Astrocyte (in vitro differentiated cells and primary cell): ENCODE measurements at places on chromosomes 16 and 17.
A peak's percentile ranks its signal among the peaks of the same experiment; 100 is the strongest.

DNA sequence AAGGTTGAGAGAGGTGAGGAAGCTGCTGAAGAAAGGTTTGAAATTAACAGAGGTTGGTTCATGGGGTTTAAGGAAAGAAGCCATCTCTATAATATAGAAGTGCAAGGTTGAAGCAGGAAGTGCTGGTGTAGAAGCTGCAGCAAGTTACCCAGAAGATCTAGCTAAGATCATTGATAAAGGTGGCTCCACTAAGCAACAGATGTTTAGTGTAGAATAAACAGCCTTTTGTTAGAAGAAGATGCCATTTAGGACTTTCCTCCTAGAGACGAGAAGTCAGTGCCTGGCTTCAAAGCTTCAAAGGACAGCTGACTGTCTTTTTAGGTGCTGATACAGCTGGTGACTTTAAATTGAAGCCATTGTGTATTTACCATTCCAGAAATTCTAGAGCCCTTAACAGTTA, 29.3 kb downstream of the GOSR1 start:
- no peak for DNase-seq

DNA sequence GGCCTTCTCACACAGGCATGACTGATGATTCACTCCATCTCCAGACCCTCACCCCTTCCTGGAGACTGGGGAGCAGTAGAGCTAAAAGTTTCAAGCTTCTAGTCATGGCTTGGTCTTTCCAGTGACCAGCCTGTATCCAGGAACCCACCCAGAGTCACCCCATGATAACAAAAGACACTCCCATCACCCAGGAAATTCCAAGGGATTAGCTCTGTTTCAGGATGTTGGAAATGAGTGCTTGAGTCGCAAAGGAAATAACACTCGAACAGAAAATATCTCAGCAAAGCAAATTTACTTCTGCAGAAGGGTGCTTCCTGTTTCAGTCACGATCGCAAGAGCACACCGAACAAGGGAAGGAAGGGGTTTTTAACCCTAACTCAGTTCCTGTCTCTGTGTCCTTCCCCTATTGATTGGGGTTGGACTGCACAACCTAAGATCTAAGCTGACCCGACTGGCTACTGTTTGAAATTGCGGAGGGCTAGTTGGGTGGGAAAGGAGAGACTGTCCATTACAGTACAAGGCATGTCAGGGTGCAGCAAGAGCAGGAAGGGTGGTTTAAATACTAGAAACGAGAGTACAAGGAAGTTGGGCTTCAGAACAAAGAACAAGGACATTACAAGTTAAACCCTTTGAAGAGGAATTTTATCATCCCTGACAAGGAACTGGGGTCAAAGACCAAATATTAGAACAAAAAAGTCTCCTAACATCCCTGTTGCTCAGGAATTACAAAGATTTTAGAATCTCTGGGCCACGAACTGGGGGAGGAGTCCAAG, 224.4 kb upstream of the CACNG5 start:
- DNase-seq: no peak

DNA sequence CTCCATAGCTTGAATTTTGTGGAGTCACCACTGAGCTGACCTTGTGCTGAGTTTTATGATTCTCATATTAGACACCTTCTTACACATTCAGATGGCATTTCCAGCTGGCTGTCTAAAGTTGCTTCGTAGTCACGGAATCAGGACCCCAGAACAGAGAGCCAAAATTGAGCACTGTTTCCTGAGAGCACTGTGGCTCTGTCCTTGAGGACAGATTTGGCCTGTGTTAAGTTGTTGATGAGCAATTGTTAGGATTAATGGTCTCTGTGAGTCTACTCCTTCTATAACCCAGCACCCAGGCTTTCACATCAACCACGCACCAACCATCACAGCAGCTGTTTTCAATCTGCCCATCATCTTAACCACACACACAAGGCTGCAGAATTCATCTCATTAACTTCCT, 277.5 kb upstream of the HSBP1 start:
- peak; percentile 64 for DNase-seq

DNA sequence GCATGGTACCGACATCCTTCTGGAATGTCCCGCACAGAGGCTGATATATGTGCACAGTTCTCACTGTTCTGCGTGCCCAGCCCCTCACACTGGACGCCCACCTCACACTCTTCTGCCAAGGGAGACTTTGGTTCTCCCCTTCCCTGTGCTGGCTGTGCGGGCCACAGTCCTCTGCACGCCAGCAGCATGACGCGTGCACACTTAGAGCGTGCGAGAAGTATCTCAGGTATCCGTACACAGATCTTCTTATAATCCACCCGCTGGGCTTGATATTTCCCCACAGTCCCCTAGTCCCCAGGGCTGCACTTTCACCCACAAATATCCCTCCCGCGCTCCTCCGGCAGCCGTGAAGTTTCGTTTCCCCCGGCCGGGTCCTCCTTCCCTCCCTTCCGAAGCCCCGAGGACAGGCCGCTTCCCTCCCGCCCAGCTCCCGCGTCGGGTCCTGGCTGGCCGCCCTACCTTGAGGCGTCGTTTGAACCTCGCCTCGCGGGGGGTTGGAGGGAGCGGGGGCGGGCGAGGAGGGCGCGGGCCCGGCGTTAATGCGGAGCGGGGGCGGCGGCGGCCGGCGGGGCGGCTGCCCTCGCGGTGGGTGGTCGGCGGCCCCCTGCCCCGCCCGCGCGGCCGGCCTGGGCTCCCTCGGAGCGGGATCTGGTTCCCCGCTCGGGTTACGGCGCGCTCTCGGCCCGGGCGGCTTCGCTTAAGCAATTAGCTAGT, 5.0 kb upstream of the FOXF1 start:
- DNase-seq: no peak

DNA sequence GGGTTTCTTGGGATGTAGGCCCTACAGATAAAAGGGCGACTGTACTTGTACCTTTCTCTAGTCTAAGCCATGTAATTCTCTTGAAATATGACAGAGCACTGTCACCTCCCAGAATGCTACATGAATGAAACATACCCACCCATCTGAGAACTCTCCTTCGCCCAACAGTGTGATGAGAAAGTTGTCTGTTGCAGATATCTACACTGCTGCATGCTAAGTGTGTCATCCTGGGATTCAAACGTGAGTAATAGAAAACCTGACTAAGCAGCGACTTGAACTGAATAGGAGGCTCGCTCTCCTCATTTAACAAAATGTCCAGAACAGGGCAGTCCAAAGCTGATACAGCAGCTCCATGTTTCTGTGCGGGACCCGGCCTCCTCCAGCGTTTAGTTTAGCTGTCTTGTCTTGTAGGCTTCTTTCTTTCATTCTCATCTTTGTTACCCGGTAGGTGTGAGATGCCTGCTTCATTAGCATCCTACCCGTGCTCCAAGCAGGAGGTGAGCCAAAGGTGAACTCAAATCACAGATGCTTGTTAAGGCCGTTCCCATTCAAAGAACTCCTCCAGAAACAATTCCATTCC, 211.9 kb downstream of the PRKCA start:
- peak; percentile 71 for DNase-seq

GRCh38 chr17:16922386-16923096, 49.4 kb downstream of the TNFRSF13B start:
- no peak for DNase-seq

GRCh38 chr16:75087375-75087979, 29.1 kb downstream of the LDHD start:
- DNase-seq: peak; percentile 31

DNA sequence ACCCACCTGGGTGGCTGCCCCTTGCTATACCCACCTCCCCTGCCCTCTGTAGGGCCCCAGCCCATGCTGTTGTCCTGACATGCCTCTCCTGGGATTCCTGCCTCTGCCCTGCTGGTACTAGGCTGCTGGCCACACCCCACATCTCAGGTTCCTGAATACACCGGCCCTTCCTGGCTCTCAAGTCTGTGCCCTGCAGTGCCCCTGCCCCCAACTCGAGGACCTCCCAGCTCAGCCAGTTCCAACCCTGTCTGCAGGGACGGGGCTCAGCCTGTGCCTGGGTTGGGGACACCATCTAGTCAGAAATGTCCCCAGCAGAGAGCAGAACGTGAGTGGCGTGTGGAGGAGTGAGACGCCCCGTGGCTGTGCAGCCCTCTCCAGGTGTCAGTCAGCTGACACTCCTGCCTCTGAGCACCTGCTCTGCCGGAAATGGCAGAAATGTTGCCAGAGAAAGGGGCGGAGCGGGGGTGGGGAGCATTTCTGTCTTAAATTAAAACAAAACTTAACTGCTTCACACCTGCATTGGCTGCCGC, 28.7 kb downstream of the ACSF3 start:
- DNase-seq: no peak

- DNase-seq: no peak
These were observed 518.6 kb upstream of the WSB1 start for GRCh38 chr17:26775219-26775822.

DNA sequence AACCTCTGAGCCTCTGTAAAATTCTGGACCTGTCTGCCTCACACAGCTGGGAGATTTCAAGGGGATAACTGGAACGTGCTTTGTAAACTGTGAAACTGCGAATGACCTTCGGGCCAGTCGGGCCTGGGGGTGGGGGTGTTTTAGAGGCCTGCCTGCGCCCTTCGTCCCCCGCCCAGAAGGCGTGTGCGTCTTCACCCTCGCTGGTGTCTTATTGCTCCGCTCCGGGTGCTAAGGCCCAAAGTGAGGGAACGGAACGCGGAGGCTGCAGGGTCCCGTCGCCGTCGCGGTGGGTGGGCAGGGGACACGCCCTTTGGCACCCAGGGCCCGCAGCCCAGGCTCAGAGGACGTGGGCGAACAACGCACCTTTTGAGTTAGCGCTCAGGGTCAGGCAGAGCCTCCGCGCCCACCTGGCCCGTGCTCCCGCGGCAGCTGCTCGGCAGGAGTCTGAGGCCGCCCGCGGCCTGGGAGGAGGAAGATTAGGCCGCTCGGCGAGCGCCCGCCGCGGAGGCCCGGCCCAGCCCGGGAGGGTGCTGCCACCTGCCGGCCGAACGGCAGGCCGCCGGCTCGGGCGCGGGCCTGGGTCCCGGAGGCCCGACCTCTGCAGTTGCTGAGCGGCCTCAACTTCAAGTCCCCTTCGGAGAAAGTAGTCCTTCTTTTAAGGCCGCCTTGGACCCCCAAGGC, 29.7 kb downstream of the DCAKD start:
- DNase-seq: no peak

- DNase-seq: no peak
These were observed 7.7 kb upstream of the MBTPS1 start for GRCh38 chr16:84124257-84125073.

- DNase-seq: peak; percentile 56
These were observed 12.6 kb downstream of the UBN1 start for GRCh38 chr16:4859900-4860255.

DNA sequence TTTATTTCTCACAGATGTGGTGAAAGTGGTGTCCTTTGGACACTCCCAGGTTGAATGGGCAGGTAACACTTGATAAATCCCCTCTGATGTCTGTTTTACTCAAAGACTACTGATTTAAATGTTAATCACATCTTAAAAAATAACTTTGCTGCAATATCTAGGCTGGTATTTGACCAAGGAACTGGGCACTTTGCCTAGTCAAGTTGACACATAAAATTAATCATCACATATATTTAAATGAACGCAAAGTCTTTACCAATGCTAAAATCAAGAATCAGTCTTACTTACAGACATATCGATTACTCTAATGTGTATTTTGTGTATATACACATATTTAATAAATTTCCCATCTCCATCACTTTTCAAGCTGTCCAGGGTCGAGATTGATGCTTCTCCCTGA, 7.0 kb downstream of the MT2A start:
- peak; percentile 41 for DNase-seq

- no peak for DNase-seq
These were observed 77.3 kb downstream of the WNT3 start for GRCh38 chr17:46741122-46741730.

DNA sequence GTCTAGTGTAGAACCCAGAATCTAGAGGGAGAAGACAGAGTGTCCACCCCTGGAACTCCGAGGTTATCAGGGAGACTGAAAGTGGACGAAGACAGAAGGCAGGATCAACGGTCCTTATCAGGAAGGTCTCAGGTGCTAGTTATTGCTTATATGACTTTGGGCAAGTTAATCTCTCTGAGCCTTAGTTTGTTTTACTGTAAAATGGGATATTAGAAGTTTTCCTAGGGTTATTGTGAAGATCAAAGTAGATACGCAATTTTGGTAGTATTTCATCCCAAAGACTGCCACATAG, 1.2 kb downstream of the RNF167 start:
- DNase-seq: no peak

DNA sequence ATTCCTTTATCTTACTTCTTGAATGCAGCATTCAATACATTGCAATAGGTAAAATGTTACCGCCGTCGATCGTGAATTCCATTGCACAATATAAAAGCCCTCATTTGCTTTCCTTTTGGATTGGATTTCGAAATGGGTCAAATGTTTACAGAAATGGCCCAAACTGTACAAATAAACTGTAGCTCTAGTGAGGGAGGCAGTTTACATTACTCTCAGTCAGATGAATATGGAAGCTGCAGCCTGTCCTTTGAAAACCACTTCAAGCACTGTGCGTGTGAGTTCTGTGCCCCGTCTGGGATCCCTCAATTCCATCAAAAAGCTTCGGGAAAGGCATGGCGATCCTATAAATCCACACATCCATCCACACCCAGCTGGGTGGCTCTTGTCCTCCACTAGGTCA, 258.6 kb upstream of the FOXF1 start:
- DNase-seq: no peak

DNA sequence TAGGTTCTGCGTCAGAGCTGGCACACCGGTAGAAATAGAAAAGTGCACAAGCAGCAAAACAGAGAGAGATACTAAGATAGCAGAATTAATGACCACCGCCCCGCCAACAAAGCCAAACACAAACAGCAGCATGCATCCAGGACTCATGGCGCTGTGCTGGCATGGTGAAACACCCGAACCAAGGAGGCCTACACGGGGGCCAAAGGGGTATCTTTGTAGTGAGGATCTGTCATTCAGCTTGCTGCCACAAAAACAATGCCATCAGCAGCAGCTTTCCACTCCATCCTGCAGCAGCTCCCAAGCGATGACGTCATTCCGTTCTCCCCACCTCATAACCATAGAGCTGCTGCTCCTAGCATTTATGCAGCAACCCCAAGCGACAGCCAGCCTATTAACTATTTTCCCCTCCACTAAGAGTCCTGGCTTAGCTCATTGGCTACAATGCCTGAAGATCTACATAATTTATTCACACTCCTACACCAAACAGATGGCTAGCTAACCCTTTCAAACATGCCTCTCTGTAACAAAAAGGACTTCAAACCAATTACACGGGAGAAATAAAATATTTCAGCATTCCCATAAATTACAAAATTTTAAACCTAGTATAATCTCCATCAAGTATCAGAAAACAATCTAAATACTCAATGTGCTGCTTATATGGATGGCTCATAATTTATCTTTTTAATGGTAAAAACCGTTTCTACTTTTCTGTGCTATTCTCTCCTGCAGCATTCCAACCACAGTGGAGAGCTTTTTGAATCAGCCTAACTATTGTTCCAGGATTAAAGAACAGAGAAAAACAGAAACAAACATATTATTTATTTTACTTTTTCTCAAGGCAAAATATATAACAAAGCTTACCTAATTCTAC, 73.9 kb downstream of the SPAG9 start:
- DNase-seq: peak; percentile 97

DNA sequence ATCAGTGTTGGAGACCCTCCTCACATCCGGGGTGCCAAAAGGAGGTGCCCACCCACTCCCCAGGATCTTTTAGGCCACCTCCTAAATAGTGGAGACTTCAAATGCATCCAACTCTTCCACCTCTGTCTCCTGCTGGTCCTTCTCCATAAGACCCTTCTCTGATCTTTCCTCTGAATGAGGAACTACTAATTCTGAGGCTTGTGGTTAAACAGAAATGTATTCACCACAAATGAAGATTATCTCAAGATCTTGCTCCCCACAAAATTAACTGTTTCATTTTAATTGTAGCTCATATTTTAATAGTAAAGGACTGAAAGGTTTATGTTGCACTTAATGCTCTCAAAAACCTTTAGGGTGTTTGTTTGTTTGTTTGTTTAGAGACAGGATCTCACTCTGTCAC, 34.1 kb downstream of the TLE7 start:
- no peak for DNase-seq

- DNase-seq: no peak
These were observed 472 bp downstream of the GALNS start for GRCh38 chr16:88856122-88856827.
